ENCODE measurements at places on chromosomes 2 and 18.

GRCh38 chr2:11160731-11161455 is 5.6 kb downstream of the SLC66A3 start:
- DNase-seq = no peak

GRCh38 chr2:152304836-152305235 is 30.1 kb upstream of the FMNL2 start:
- no peak for DNase-seq

GRCh38 chr2:77995161-77995560 is 473.0 kb upstream of the LRRTM4 start:
- no peak for DNase-seq

DNA sequence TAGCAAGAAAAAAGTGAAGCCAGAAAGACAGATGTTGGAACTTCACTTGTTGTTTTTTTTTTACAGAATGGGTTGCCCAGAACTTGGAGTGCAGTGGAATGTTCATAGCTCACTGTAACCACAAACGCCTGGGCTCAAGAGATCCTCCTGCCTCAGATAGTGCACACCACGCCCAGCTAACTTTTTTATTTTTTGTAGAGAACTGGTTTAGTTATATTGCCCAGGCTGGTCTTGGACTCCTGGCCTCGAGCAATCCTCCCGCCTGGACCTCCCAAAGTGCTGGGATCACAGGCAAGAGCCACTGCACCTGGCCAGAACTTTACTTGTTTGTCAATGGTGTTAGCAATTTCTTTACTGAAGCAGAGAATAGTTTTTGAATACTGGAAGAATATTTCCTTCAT is 11.9 kb upstream of the ASPRV1 start:
- DNase-seq = no peak

- no peak for DNase-seq
These were observed 657 bp downstream of the ARL6IP6 start for GRCh38 chr2:152718909-152719645.

DNA sequence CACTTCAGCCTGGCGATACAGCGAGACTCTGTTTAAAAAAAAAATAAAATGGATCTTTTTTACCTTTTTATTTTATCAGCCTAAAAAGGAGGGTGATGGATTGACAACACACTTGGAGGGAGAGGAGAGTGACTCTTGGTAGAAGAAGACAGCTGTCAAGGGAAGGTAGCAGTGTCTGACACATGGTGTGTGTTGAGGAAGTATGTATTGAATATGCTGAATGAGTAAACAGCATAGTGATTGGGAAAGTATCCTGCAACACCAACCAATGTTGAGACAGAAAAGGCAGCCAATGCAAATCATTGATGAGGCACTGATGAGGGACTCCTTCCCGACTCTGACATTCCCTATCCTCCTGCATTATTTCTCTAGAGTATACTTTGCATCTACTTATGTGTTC is 306.4 kb downstream of the LPIN1 start:
- DNase-seq = no peak

GRCh38 chr2:226573158-226573557 is 226.5 kb downstream of the IRS1 start:
- no peak for DNase-seq

- no peak for DNase-seq
These were observed 46.6 kb downstream of the TAF1B start for GRCh38 chr2:9889812-9890261.

DNA sequence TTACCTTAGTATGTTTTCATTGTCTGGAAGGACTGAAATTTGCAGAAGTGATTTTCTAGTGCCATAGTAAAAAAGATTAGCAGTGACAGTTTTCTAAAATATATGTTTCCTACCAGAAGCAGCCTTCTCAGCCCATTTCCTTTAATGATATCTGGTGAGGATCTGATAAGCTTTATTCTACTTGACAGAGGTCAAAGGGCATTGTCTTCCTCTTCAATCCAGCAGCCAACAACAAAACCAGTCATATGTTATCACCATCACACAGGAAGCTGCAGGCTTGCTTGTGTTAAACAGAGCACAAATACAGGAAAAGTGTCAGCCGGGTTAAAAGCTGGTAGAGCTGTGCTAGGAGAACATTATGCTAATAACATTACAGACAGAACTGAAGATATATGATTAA is 35.6 kb upstream of the ZSWIM2 start:
- no peak for DNase-seq

DNA sequence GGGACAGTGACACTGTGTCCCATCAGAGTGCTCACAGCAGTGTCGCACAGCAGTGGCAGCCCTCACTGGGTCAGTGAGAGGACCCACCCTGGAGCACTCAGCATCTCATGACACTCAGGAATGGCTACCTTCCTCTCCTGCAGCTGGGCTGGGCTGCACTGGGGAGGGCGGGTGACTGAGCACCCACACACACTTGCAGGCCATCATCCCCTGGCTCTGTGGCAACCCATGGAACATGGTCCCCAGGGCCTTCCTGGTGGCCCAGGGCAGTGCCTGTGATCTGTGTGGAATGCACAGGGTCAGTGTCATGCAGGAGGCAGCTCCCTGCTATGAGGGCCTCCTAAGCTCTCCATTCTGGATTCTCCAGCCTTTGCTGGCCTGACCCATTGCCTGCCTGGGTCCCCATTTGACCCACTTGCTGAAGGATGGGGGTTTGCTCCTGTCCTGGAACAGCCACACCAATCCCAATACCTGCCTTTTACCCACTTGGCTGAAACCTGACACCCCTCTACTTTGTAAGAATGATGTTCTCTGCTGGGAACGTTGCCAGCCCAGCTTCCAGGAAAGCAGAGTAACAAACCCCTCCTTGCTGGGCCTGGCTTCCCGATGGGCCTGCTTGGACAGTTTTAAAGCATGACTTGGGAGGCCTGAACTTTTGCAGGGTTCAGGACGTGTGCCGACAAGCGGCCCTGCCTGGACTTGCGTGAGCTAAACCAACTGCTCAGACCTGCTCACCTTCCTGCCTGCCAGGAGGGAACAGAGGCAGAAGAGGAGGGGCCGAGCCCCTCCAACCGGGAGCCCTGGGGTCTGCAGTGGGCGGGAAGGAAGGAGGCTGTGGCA is 13.7 kb downstream of the HS6ST1 start:
- DNase-seq = no peak

- no peak for DNase-seq
These were observed 1318.5 kb upstream of the CELF4 start for GRCh38 chr18:38884050-38884449.

- no peak for DNase-seq
These were observed 29.2 kb downstream of the WIPF1 start for GRCh38 chr2:174568425-174568824.

DNA sequence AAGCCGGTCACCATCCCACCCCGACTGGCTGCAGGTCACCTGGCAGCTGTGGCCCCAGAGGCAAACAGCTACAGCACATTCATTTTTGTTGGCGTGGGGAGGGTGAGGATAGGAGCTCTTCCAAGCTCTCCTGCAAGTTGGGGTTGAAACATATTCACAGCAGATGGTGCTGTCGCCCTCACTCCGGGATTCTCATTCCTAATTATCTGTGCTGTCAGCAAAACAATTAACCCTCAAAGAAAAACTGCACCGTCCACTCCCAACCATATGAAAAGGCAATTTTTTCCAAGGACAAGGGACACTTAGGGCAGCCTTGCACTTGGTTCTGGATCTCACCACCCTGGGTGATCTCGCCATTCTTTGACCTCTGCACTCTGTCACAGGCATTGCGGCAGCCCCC is 68.6 kb downstream of the ZBTB7C start:
- no peak for DNase-seq

DNA sequence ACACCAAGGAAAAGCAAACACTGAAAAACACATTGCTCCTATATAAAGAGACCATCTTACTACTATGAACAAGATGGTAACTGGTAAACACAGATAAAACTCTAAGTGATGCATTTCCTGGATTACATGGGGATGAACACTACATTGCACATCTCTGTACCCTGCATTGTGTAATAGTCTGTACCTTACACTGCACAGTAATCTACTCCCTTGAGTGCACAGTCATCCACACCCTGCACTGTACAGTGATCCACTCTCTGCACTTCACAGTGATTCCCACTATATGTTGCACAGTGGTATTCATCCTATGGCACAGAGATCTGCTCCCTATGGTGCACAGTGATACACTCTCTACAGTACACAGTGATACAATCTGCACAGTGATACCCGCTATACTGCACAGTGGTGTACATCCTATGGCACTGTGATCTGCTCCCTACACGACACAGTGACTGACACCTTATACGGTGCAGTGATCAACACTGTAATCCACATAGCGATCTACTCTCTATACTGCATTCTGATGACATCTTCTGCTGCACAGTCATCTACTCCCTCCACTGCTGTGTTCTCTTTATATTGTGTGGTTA is 462.2 kb upstream of the RGPD4 start:
- no peak for DNase-seq

GRCh38 chr2:27139310-27139709 is at the start of gene PRR30:
Gene PRR30 (minus strand): TSS chr2:27139410. CDS start chr2:27138329, 1,081 bp downstream.
- no peak for DNase-seq

- DNase-seq = no peak
These were observed 32.5 kb downstream of the SLC66A3 start for GRCh38 chr2:11187731-11188130.

GRCh38 chr18:55442561-55442960 is 145.4 kb downstream of the TCF4 start:
- no peak for DNase-seq

DNA sequence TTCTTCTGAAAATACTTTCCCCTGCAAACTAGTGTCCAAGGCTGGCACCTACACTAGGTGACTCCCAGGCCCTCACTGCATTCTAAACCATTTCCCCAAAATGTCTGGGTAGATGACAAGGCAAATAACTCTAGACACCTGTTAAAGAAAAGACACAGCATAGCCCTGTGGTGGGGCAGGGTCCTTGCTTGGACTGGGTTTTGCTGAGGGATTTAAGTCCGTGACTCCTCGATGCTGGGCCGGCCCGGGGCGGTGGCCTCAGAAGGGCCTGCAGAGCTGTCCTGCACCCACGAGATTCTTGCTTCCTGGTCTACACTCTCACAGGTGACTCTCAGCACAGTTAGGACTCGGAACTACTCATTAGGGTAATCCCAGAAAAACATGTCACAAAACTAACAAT is 55.2 kb downstream of the MBP start:
- no peak for DNase-seq

DNA sequence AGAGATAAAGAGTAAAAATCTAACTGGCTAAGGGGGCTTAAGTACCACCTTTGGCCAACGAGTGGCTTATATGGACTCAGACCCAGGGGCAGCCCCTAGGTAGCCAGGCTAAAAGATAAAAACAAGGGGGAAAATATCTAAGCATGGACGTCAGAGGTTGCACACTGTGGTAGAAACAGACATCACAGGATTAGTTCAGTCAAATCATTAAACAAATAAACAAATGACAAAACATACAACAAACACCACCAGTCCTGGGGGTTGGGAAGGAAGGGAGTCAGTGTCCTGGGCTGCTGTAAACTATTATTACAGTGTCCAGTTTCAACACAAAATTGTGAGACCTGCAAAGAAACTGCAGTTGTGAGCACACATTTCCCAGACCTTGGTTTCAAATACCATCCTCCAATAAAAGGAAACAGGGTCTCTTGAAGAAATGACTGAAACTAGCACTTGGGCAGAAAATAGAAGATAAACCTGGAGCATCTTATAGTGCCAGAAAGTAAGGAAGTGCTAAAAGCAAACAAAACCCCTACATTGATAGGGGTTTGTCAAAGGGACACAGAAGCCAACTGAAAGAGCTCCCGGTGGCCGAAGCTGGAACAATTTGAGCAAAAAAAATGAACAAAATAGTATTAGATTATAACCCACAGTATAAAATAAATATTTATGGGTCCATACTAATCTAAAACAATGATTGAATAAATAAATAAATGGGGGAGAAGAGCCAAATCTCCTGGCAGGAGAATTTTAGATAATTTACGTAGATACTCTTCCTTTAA is 154.8 kb upstream of the KLF7 start:
- no peak for DNase-seq

DNA sequence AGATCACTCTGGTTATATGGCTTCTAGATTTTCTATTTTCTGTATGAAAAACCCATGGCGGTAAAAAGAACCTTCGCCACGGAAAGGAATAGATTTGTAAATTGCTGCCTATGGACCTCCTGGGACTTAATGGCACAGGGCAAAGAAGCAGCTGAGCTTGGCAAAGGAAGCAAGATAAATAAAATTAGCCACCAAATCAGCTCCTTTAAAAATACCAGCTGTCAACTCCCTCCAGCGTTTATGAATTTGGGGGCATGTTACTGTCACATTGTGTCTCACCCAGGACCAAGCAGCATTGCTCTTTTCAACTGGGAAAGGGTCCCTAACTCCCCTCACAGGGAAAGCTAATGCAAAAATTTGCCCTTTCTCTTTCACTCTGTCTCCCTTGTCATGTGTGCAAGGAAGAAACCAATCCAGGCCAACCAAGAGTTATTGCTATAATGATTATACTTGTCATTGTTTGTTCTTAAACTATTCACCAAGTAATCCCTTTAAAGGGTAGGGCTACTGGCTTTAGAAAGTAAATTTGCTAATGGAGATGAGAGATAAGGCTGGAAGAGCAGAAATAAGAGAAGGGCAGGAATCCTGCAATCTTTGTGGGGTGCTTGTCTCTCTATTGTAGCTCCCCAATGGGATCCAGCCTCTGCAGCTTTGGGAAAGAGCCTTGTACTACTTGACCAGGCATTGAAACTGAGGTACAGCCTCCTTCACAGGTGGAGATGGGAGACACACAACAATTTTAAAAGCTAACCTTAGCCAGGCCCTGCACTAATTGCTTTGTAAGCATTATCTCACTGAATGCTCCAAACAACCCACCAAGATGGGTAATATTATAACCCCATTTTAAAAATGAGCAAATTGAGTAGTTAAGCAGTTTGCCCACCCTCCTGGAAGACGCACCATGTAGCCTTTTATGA is 119.1 kb upstream of the KLF7 start:
- DNase-seq = no peak

DNA sequence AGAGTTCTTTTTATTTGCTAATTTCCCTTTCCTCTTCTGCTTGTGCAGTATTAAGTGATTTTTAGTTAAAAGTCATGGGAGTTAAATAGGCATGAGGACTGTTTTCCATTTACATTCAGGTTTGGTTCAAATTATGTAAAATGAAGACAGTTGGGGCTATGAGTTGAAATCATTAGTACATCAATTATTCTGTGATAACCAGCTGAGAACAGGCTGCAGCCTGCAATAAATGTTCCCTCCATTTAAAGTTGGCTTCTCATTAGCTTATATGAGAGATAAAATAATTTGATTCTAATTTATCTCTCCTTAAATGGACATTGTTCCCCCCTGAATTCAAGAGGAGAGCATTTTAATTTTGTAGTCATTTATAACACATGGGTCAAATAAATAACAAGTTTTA is 48.3 kb downstream of the RHBDD1 start:
- DNase-seq = no peak

DNA sequence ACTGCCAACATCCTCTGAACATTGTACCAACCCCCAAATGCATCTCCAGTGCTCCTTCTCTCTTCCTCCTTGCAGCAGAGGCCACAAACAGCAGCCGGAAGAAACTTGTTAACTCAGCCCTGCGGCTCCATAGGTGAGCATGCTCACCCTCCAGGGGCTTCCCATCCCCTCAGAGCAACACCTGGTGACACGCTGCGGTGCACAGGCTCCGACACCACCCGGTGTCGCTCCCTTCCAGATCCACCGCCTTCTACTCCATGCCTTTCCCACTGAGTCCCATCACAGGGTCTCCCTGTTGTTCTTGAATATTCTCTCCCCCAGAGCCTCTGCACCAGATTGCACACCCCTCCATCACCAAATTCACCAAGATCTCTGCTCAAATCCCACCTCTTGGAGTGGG is 171.5 kb upstream of the FHL2 start:
- DNase-seq = no peak

Measured in stimulated activated CD8-positive, alpha-beta memory T cell treated with anti-CD3 and anti-CD28 coated beads, Interleukin-15, amount 100 ng/mL, for 24 hours (primary cell).